ENCODE measurements at places on chromosomes 6 and 20.

DNA sequence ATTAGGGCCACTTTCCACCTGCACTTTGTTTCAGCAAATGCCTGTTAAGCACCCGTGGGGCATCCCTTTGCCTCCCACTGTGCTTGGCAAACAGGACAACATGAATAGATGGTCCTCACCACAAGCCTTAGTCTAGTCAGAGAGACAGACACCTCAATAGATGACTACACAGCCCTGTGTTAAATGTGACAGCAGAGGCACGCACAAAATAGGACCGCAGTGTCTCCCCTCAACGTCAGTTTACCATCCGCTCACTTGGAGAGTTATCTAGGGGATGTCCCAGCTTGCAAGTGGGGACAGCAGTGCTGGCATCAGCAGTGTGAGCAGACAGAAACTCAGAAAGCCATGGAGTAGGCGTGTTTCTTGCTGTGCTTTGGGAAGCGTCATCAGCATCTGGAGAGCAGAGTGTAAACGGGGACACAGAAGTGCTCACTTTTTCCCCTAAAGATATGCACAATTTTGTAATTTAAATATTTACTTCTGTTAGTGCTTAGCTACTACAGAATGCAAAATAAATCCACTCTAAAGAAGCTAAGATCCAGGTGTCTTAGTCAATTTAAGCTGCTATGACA lies 66.0 kb upstream of the TXNDC5 start:
- no peak for DNase-seq

DNA sequence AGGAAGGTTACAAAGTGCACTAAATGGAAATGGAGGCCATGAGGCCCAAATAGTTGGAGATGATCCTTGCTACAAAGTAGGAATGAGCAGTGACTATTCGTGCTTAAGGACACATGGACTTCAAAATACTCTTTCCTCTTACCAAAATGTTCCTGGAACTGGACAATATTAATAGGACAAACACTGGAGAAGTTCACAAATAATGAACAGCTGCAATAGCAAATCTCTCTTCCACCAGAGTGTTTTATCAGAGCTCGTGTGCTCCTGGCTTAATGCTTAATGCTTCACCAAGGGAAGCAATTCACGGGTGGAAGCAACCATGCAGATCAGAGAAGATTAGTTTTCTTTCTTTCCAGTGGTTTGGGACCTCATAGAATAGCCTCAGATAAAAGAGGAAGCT lies 435.4 kb downstream of the BCKDHB start:
- no peak for DNase-seq

GRCh38 chr20:11712639-11713160 lies 205.0 kb upstream of the BTBD3 start:
- DNase-seq, result no peak

- no peak for DNase-seq
These were observed 130.5 kb downstream of the CEBPB start for GRCh38 chr20:50320901-50321796.

- no peak for DNase-seq
These were observed 295.6 kb upstream of the PLN start for GRCh38 chr6:118252474-118252873.

DNA sequence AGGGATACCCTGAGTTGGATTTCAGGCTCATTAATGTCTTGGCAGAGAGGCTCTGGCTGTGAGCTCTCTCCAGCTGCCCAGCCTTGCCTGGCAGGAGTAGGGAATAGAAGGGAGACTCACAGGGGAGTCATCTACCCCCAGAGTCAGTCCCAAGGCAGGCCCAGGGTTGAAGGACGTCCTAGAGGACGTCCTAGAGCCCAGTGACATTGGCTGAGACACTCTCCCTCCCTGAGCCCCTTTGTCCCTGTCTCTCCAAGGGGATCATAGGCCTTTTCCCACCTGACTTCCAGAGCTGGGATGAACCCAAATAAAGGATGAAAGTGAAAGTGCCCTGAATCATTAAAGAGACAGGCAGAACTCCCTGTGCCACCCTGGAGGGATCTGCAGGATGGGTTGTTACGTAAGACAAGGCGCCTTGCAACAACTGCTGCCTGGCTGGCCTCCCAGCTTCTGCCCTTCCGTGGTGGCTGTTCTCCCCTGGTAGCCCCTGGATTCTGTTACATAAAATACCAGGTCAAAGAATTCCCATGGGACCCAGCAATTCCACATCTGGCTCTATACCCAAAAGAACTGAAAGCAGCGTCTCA lies 53.6 kb upstream of the SIRPA start:
- no peak for DNase-seq

DNA sequence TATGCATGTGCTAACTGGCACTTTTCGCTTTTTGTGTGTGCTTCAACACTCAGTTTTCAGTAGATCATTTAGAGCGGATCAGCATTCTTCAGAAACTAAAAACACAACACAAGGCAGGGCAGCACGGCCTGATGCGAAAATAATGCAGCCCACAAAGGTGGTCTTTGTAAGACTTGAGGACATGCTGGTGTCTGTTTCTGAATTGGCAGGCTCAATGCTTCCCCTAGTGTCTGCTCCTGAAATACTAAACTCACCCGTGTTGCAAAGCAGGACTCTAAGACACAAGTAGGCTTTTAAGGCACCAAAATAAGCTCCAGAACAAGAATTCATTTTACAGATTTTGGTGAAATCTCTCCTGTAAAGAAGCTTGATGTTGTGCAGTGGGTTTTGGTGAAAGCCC lies 676.5 kb downstream of the TENT5A start:
- DNase-seq, result no peak

GRCh38 chr6:139597087-139597763 lies 222.8 kb upstream of the CITED2 start:
- no peak for DNase-seq

DNA sequence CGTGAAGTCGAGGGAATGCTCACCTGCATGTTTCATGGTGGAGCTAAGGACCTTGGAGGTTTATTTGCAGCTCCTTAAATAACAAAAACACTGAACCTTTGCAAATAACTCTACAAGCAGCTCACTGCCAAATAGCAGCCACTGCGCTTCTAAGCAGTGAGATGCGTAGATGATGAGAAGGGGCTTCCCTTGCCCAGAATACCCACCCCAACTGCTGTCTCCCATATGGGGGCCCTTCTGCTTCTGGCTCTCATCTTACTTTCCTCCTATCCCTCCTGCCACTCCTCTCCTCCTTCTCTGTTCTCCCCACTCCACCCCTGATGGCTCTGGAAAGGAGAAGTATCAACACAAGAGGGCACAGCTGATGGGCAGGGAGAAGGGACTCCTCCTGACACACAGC lies 193.3 kb upstream of the SSTR4 start:
- no peak for DNase-seq
